Mesendoderm (in vitro differentiated cells): ENCODE measurements at places on chromosomes 12 and 14.
A peak's percentile ranks its signal among the peaks of the same experiment; 100 is the strongest.

DNA sequence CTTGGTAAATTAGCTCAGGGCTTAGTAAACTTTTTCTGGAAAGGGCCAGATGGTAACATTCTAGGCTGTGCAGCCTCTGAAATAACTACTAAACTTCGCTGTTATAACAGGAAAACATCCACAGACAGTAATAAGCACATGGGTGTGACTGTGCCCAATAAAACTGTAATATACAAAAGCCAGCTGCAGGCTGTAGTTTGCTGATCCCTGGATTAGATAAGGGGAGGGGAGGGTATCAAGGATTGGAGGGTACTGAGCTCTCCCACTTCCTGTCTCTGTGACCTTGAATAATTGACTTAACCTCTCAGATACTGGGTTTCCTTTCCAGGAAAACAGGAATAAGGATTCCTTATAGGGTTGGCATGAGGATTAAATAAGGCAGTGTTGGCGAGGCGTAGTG, 81.2 kb downstream of the CCDC60 start:
- no peak for DNase-seq

DNA sequence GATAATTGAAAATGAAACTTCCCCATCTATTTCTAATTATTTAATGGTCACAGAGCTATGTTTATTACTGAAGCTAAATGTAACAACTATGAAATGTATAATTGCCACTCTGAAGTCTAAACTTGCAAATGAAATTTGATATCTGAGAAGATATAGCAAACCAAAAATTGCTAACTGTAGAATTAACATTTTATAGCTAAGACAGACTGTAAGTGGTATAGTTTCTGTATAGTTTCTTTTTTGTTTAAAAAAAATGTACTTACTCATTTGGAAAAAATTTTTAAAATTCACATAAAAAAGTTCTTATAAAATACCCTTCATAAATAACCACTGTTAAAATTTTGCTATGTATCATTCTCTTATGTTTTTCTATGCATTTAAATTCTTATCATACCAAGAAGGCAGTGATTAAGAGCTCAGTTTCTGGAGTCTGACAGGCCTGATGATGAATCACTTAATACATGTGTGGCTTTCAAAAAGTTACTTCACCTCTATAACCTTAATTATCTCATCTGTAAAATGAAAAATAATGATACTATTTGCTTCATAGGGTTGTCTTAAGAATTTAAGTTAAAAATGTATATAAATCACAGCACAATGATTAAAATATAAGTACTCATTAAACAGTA, 214.7 kb upstream of the GARIN2 start:
- DNase-seq = no peak

GRCh38 chr12:17017402-17017801, 411.4 kb upstream of the LMO3 start:
- no peak for DNase-seq

GRCh38 chr12:104741077-104741476, 217.0 kb downstream of the SLC41A2 start:
- DNase-seq = no peak

- DNase-seq = peak; percentile 33
These were observed 71.9 kb downstream of the NRXN3 start for GRCh38 chr14:78242086-78242485.

DNA sequence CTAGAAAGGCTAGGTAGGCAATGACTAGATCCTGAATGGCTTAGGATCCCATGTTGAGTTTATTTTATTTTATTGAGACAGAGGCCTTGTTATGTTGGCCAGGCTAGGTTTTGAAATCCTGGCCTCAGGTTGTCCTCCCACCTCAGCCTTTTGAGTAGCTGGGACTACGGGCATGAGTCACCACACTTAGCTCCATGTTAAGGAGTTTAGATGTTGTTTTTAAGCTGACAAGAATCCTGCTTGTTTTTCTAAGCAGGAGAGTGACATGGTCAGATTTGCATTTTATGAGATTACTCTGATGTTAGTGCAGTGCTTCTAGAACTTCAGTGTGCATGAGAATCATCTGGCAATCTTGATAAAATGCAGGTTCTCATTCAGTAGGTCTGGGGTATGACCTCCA, 14.5 kb downstream of the CCDC198 start:
- DNase-seq = no peak

GRCh38 chr12:71503579-71504391, 64.2 kb downstream of the LGR5 start:
- DNase-seq = no peak

GRCh38 chr12:80205960-80206359, 106.6 kb downstream of the OTOGL start:
- DNase-seq = no peak

DNA sequence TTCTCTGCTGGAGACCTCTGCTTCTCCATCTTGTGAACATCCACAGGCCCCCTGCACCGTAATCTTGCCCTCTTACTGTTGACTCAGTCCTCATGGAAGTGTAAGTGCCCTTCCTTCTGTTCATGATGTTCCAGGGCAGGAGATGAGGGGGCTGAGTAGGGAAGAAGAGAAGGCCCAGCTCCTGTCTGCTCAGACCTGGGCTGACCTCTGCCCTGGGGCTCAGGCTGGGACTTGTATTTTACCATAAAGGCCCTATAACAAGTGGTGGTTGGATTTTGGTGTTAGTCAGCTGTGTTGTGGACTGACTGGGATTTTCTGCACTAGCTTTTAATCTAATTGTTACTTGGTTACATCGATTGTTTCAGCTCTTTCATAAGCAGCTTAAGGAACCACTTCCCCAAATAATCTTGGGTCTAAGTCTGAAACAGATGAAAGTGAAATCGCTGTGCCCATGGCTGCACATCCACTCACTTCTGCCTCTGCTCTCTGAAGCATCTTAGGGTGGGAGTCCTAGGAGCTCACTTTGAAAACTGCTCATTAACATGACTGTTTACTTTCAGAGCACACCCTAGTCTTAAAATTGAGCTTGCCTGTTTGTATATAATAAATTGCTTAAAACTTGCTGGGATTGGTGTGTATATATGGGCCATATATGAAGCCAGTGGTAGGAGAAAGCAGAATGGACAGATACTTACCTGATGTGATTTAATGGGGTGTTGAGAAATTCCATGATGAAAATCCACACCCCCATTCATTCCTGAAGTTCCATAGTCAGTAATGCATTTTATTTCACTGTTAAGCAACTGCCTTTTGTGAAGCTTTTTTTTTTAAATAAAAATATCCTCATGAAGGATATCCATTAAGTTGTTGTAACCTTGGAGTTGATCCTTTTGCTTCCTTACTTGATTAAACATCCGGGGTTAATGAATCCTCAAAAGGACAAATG, 17.7 kb downstream of the C12orf71 start:
- no peak for DNase-seq

DNA sequence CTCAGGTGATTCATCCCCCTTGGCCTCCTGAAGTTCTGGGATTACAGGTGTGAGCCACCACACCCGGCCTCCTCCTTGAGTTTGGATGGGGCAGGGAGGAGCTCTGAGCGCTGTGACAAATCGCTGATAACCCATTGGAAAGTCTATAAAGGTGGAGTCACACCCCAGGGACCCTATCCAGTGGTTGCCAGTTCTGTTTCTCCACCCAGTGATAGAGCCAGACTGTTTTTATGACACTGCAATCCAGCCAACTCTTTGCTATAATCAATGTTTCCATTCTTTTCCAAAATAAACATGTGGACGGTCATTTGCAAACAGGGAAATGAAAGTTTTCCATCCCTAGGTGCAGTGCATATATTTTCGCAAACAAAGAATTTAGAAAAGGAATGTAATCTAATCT, 142.0 kb upstream of the PELI2 start:
- no peak for DNase-seq

- DNase-seq = no peak
These were observed 36.4 kb downstream of the PDE3A start for GRCh38 chr12:20404576-20405346.

DNA sequence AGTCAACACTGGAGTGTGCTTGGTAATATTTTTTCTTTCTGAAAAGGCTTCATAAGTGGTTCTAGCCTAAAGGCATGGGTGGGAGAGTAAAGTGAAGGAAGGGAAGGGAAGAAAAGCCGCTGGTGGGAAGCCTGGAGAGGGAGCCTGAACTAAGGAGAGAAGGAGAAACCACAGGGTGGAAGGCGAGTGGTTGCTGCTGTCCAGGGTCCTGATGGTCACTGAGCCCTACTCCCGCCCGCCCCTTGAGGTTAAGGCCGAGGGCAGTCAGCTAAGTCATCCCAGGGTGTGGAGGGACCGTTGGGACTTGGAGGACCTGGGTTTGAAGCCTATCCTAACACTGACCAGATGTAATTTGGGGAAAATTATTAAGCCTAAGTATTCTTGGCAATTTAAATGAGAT, 189.1 kb downstream of the PIWIL1 start:
- DNase-seq = peak; percentile 80

- DNase-seq = peak; percentile 22
These were observed 175.0 kb downstream of the CRADD start for GRCh38 chr12:93852173-93852591.

GRCh38 chr12:88579161-88579517, 1.1 kb downstream of the KITLG start:
- peak; percentile 86 for DNase-seq

- DNase-seq = no peak
These were observed 51.4 kb downstream of the ZFP36L1 start for GRCh38 chr14:68741477-68741791.

- no peak for DNase-seq
These were observed 7.7 kb upstream of the SERPINA6 start for GRCh38 chr14:94330857-94331256.

DNA sequence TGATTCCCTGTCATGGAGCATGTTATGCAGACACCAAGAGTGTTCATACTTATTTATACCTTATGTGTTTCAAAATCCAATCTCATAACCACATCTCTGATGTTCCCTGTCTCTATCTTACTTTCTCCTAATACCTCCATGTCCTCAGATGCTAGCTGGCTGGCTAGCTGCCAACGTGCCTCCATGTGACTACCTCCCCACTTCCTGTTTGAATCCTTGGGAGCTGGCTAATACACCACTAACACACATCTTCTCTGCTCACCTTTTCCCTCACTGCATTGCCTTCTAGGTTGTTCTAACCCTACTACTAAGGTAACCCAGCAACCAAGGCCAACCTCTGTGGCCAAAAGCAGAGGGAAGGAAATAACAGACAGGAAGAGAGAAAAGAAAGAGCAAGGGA, 27.3 kb downstream of the TTC5 start:
- DNase-seq = no peak

DNA sequence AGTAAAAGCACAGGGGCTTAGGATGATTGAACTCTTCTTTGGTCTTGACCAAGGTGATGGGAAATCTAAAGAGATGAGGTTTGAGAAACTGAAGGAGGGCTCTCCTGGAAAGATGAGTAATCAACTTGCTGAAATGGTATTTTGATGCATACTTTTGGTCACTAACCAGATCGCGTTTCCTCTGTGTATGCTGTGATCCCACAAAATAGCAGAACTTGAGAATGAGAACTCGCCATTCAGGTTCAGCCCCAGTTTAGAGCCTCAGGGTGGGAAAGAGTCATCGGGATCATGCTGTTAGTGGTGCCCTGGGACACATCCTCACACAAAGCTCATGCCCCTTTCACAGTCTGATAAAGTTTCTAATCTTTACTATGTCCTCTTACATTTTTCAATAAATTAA, 488.8 kb downstream of the ETNK1 start:
- peak; percentile 58 for DNase-seq

DNA sequence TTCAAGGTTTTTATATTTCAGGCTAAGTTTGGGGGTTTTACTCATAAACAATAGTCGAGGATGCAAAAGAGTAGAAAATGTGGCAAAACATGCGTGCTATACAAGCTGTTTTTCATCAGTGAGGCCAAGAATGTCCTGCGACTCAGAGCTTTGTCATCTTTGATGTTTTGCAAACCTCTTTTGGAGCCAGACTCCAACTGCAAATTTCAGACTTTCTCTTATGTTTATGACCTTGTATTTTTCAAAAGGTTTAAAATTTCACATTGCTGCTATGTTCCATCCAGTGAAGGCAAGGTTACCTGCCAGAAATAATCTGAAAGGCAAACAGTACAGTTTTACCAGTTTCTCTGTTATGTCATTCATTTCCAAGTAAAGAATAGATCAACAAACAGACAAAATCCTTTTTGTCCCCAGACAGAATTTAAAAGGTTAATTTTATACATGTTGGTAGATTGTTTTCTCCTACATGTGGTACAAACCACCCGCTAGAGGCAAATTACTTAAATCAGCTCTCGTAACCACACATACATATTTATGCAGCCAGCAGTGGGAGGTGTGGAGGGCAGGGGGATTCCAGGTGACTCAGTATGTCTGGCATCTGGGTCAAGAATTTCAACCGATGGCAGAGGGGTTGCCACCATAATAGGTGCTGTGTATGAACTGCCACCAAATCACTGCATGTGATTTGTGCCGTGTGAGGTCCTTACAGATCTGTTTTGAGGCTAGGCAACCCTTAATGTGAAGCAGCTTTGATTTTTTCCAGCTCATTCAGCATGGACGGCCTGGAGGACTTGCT, 119.8 kb upstream of the CPM start:
- peak; percentile 91 for DNase-seq

- peak; percentile 71 for DNase-seq
These were observed 70.8 kb downstream of the NCOR2 start for GRCh38 chr12:124496584-124496983.

DNA sequence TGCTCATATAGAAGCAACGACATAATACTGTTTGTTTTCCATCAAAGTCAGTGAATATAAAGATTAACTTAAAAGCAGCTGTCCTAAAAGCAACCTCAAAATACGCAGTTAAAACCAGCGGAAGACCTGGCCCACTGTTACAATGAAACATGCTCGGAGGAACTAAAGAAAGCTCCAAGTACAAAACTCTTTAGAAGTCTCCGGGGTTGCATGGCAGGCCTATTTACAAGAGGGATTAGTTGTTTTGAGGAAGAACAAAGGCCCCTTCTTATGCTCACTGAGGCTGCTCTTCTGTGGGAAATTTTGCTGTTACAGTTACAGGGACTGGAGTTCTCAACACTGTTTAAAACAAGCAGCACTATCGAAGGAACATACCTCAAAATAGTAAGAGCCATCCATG, 75.9 kb upstream of the C12orf71 start:
- DNase-seq = no peak

DNA sequence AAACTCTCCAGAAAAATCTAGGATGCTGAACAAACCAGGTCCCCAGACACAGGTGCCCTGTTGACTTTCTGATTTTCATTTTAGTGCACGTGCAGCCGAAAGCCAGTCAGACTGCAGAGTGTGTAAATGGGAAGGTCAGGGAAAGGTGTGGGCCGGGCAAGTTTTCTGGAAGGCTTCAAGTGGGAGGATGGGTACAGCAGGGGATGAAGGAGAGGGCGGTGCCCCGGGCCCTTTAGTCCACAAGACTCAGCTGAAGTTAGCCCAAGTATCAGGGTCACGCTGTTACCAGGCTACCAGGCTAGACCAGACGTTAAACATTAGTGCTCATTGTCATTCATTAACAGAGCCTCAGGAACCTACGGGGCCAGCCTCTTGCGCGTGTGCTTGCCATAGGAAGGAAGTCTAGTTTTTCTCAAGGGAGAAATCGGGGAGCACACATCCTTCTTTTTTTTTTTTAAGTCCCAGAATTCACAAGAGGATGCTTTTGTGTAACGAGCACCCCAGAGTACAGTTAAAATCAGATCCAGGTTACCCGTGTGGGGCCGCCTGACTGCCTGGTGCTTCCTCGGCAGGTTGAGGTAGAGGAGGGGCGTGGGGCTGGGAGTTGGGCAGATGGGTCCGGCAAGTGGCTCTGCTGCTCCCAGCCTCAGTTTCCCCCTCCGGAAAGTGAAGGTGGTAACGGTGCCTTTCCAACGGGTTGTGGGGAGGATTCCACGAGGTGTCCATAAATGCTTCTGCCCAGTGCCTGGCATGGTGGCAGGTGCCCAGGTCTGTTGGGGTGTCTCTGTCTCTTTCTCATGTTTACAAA, 19.1 kb downstream of the BCL7A start:
- DNase-seq = no peak
